ENCODE measurements at places on chromosomes 13 and 19.

DNA sequence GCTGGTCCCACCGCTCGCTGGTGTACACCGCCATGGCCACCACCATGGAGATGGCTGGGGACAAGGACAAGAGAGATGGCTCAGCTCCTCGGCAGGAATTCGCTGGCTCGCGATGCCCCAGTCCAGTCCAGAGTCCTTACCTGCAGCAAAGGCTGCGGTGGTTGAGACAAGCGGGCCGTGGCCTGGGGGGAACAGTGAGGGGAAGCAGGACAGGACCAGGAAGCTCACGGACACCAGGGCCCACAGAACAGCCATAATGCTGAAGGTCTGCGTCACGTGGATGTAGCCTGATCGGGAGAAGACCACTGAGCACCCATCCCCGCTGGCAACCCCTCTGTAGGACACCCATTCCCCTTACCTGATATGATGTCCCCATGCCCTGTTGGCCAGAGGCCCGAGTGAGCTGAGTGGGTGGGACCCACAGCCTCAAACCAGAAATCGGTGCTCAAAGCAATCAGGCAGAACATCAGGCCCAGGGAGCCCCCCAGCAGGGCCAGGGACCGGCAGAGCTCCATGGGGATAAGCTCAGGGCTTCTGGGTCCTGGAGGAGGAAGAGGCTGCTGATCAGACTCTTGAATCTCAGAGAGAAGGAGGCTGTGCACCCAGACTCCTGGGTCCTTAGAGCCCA, 319 bp downstream of the NKG7 start:
- DNase-seq: no peak

- no peak for DNase-seq
Observed at GRCh38 chr19:46815833-46816627, 27.6 kb upstream of the SLC1A5 start.

- DNase-seq: no peak
Observed at GRCh38 chr13:68047889-68048288, 817.8 kb upstream of the PCDH9 start.

DNA sequence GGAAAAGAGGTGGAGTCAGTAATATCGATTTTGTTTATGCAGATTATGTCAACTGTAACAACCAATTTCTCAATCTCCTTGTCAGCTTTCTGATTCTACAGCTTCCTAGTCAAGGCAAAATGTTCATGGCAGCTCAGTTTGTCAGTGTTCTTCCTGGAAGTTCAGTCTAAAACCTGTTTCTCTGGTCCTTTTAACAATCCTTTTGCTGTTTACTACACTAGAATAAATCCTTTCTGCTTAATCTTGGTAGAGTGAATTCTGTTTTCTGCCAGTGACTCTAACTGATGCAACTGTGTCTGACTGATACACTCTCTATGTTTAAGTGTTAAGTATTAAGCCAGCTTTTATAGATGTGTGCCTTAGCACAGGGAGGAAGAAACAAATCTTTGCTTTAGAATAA, 516.9 kb upstream of the KLF12 start:
- DNase-seq: no peak

- no peak for DNase-seq
Observed at GRCh38 chr13:93984052-93984451, 495.4 kb downstream of the DCT start.

- DNase-seq: no peak
Observed at GRCh38 chr13:114130131-114130836, 2.1 kb downstream of the RASA3 start.

Measured in activated CD4-positive, CD25-positive, alpha-beta regulatory T cell (primary cell).